Esophagus squamous epithelium (tissue), 5 donors: ENCODE measurements at places on chromosomes 4 and X.

DNA sequence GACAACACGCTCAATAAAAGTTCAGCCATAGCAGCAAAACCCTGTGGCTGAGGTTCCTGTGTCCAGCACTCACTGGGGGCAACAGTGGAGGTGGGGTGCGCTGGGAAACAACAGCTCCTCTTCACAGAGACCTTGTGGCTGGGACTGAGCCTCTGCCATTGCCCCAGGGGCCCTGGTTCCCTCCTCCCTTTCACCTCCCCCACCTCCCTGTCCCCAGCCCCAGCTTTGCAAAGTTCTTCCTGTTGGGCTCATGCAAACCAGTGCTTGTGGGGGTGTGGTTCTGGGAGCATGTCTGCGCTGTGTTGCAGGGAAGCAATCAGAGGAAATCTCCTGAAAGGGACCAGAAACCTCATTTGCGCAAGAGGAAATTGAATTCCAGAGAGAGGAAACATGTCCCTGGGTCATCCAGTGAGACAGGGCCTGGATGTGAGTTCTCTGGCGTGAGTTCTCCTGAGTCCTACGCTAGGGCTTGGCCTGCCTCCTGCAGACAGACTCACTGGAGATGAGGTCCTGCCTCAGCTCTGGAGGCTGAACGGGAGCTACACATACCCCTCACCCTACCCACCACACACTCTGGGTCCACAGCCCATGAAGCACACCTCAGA lies 7.4 kb downstream of the FATE1 start:
- no peak for DNase-seq

- DNase-seq: no peak
These were observed 376.0 kb downstream of the BCOR start for GRCh38 chrX:39721566-39722279.

- DNase-seq: no peak
These were observed 3.5 kb upstream of the UGT2A2 start for GRCh38 chr4:69642961-69643360.

DNA sequence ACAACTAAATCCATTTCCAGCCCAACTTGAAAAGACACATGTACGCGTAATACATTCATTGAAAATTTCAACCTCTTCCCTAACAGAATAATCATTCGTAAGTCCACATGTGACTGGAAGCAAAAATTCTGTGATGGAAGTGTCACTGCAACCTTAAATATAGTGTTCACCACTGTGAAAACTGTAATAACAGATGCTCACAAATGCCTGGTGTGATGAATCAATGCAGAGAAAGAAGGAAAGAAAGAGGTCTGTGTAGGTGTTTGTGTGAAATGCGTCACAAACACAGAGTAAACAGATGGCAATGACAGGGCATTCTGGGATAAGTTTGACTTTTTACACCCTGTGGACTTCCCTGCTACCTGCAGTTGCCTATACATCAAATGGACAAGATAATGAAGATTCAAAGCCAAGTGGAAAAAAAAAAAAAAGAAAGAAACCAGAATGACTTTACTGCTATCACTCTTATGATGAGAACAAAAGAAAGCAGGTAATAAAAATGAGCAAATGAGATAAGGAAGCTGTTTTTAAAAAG lies 123.3 kb downstream of the EPHA5 start:
- DNase-seq: no peak

DNA sequence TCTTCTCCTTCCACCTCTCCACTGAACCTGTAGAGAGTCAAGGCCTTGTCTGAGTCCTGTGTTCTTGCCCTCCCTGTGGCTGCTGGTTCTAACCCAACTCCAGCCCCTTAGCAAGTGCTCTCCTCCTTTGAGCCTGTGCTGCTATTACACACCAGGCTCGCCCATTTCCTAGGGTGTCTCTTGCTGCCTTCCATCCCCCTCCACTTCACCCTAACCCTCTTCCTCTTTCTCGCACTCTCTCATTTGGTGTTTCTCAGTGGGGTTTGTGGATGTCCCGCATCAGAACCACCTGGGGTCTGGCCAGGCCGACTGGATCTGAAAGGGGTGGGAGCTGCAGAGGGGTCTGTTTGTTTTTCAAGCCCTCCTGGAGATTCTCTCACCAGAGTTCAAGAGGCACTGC lies 156.7 kb downstream of the SPRY1 start:
- DNase-seq: no peak

GRCh38 chr4:105631818-105632400 lies 76.6 kb downstream of the INTS12 start:
- DNase-seq: no peak

GRCh38 chr4:37726666-37727065 lies 40.5 kb upstream of the RELL1 start:
- DNase-seq: no peak

- DNase-seq: no peak
These were observed 32.1 kb downstream of the HUWE1 start for GRCh38 chrX:53654376-53654775.

DNA sequence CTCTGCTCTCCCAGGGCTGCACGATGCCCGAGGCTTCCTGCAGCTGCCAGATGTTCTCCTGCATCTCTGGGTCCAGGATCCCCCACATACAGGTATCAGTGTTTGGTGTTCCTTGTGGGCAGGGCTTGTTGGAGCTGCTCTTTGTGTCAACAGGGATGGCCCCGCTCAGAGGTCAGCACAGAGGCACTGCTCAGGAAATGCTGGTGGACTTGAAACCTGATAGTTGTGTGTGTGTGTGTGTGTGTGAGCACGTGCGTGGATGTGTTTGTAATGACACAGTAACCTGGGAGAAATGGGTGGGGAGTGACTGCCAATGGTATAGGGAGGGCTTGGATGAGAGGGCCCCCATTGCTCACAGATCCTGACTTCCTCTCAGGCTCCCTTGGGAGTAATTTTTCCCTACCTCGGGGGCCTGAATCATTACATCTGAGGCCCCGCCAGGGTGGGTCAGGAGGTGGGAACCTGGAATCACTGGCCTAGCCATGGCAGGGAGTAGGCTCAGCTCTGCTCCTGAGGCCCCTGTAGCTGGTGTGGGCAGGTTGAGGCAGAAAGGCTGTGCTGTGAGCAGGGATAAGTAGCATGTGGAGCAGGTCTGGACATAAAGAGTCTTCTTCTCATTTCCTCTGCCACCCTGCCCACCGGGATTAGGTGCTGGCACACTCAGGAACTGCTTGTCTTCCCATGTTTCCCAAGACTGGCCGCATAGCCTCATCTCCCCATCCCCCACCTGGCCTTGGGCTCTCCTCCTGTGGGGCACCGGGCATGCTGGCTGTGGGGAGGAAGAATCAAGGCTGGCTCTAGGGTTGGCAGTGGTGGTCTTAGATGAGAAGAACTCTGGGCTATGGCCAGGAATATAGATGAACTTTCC lies 2.5 kb upstream of the EFNB1 start:
- DNase-seq: no peak

DNA sequence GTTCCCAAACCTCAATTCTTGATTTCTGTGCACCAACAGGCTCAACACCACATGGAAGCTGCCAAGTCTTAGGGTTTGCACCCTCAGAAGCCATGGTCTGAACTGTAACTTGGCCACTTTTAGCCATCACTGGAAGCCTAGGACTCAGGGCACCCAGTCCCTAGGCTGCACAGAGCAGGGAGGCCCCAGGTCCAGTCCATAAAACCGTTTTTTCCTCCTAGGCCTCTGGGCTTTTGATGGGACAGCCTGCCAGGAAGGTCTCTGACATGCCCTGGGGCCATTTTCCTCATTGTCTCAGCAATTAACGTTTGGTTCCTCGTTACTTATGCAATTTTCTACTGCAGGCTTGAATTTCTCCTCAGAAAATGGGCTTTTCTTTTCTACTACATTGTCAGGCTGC lies 1259.6 kb downstream of the RAPGEF2 start:
- DNase-seq: no peak

DNA sequence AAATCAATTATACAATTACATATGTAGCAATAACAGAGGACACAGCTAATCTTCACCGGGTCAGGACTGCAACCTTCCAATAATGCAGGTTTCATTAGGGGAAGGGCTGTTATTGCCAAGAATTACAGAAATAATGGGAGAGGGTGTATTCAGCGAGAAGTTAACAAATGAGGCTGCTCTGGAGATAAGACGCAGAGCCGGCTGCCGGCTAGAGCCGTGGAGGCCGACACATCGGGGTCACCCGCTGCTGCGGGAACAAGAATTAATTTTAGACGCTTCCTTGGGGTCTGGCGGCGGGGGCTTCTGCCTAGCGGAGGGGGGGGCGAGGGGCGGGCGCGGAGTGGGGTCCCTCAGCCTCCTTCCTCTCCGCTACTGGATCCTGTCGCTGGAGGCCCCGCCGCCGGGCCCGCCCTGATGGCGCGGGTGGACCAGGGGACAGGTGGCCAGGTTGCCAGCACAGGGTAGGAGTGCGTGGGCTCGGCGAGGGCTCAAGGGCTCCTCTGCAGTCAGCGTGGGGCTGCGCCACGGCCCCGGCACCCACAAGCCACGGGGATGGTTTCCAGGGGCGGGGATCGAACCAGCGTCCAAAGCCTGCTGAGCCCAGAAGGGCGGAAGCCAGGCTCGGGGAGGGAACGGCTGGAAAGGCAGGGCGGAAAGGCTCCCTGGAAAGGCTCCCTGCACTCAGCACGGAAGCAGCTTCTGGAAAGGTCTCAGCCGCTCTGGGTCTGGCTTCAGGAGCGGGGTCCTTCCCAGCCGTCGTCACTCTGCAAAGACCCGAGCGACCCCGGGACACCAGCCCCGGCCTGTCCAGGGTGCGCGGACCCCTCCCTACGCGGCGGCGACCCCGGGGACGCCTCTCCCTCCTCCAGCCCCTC lies 113.8 kb upstream of the NKX1-1 start:
- no peak for DNase-seq

- DNase-seq: peak; percentile 1
These were observed 2.5 kb upstream of the RS1 start for GRCh38 chrX:18674417-18674787.
